CD4-positive, alpha-beta T cell (primary cell): ENCODE measurements at places on chromosomes 1 and 21. TPM values are rescaled to one million over a fixed set of nuclear protein-coding genes. Genes with fewer than 3 reads are reported as not detected.

GRCh38 chr1:46113948-46114347 lies 18.5 kb downstream of the PIK3R3 start:
- H3K4me3 ChIP-seq = no peak overlapping the region
- no peaks in the 10 kb centered on the region for H3K27me3 ChIP-seq
- no peak overlapping the region for H3K27ac ChIP-seq
- DNase-seq = no peak
- H3K36me3 ChIP-seq = no peaks in the 10 kb centered on the region

- H3K36me3 ChIP-seq = peaks cover 89% of the 10 kb centered on the region
- H3K27ac ChIP-seq = no peak overlapping the region
- DNase-seq = no peak
Measured at GRCh38 chr21:39232861-39233291, 49.6 kb upstream of the PSMG1 start.

Gene B3GALT2
- 0.25 TPM for total RNA-seq

- H3K27me3 ChIP-seq = no peaks in the 10 kb centered on the region
- peaks cover 36% of the 10 kb centered on the region for H3K4me1 ChIP-seq
- peak; percentile 65 for DNase-seq
- peak overlapping the region; percentile 52 for H3K4me3 ChIP-seq
- H3K27ac ChIP-seq = peak overlapping the region; percentile 74
Measured at GRCh38 chr1:1629430-1630190, 2.4 kb upstream of the MMP23B start.
